Caco-2 (cell line): ENCODE measurements at places on chromosomes 4 and X.

GRCh38 chrX:111168314-111168713 lies 72.3 kb downstream of the PAK3 start:
- no peak for DNase-seq

DNA sequence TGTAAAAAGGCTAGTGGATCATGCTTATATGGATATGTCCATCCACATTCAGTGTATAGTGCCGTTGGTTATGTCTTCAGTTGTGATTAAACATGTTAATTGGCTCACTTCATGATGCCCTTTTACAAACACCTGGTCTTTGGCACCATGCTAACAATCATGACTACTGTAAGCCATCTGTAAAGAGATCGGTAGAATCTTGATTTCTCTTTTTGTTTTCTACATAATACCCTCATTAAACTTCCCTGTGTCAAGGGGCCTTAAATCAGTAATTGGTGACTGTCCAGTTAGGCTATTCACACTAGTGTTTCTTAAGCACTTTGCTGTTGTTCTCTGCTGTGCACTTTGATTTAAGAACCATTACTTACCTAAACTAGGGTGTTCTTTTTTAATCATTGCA lies 475.2 kb downstream of the RPA4 start:
- no peak for DNase-seq

DNA sequence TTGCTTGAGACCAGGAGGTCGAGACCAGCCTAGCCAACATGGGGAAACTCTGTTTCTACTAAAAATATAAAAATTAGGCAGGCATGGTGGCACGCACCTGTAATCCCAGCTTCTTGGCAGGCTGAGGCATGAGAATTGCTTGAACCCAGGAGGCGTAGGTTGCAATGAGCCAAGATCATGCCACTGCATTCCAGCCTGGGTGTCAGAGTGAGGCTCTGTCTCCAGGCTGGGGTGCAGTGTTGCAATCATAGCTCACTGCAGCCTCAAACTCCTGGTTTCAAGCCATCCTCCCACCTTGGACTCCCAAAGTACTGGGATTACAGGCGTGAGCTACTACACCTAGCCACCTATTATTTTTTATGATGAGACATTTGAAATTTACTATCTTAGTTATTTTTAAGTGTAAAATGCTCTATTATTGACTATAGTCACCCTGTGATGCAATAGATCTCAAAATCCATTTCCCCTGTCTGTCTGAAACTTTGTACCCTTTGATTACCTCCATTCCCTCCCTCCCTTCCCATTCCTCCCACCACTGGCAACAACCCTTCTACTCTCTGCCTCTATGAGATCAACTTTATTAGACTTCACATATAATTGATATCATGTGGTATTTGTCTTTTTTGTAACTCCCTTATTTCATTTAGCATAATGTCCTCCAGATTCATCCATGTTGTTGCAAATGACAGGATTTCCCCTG lies 23.4 kb downstream of the HMGB3 start:
- DNase-seq: no peak

- DNase-seq: no peak
These were observed 5.4 kb upstream of the MAGIX start for GRCh38 chrX:49157194-49157593.

DNA sequence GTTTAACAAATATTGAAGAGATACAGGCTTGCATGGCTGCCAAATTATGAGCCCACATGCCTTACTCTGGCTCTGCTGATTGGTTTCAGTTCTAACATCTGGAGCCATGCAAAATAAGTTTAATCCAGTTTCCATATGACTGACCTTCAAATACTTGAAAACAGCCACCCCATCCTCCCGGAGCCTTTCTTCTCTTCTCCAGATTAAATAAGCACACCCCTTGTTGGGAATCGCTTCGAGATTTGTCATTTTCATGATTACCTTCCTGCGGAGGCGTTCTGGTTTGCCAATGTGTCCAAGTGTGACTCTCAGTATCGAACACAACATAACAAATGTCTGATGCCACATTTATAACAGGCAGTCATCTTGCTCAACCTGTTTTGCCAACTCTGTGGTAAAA lies 101.6 kb upstream of the JADE1 start:
- no peak for DNase-seq

DNA sequence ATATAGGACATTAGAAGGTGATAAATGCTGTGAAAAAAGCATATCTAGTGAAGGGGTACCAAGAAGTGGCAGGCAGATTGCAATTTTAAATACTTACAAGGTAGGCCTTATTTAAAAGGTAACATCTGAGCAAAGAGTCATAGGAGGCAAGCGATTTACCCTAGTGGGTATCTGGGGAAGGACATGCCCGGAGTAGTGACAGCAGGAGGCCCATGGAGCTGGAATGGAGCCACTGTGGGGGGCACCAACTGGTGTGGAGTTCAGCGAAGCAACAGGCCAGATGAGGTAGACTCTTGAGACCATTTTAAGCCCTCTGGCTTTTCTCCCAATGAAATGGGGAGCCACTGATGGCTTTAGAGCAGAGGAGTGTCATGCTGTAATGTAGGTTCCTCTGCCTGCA lies 37.3 kb downstream of the SEC24D start:
- DNase-seq: no peak

GRCh38 chr4:1531683-1532548 lies 125.7 kb upstream of the NKX1-1 start:
- peak; percentile 41 for DNase-seq

DNA sequence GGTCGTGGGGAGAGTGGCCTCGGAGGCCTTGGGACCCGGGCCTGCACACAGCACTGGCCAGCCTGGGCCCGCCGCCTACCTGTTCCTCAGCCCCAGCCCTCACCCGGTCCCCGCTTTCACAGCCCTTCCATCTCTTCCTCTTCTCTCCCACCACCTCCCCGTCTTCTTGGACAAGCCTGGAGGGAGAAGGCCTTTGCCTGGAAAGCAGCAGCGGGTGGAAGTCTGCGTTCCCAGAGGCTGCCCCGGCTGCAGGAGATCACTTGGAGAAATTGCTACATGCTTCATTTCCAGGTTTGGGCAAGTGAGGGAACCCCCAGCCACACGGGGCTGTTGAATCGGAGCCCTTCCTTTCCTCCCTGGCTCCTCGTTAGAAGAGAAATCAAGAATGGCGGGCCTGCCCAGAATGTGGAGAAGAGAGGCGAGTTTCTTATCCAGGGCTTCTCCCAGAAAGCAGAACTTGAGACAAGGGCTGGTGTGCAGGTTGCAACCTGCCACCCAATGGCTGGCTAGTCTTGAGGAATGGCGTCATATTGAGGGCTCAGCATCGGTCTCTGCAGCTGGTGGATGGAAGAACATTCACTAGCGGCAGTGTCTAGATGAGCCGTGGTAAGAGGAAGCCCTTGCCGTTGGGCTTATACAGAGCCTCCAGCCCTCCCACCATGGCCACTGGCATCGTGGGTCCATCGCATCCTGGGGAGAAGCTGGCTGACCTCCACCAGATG lies 1.2 kb upstream of the PDZD4 start:
- no peak for DNase-seq

DNA sequence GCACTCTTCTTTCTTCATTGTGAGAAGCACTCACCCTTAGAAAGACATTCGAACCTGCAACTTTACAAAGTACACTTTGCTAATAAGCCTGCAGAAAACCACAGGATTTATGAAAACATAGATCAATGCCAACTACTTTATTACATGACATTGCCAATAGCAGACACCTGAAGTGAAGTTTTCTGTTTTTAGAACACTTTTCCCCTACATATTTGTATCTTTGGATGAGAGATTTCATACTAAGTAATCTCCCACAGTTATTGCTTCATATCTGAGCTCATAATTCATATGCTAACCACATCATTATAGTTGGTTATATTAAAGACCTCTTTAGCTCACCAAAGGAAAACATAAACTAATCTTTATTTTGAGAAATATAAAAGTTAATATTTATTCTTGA lies 276.5 kb upstream of the CTSO start:
- no peak for DNase-seq
